Cerebellar nuclear complex (tissue), 1 donor: ENCODE measurements at places on chromosomes 7 and 10.

DNA sequence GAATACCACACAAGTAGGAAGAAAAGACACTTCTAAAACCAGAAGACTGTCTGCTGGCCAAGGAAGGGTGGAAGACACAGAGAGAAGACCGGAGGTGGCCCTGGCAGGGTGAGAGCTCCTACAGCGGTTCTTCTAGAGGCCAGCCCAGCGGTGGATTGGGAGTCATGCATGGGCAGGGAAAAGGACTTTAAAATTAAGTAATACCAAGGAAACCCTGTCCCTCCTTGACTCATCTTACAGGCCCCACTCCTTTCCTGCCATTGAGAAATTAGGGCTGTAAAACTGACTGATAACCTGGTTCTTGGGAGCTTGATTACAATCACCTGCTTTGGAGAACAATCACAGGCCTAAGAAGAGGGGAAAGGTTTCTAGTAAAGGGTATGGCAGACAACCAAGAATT lies 16.1 kb downstream of the CALML3 start:
- DNase-seq: no peak

DNA sequence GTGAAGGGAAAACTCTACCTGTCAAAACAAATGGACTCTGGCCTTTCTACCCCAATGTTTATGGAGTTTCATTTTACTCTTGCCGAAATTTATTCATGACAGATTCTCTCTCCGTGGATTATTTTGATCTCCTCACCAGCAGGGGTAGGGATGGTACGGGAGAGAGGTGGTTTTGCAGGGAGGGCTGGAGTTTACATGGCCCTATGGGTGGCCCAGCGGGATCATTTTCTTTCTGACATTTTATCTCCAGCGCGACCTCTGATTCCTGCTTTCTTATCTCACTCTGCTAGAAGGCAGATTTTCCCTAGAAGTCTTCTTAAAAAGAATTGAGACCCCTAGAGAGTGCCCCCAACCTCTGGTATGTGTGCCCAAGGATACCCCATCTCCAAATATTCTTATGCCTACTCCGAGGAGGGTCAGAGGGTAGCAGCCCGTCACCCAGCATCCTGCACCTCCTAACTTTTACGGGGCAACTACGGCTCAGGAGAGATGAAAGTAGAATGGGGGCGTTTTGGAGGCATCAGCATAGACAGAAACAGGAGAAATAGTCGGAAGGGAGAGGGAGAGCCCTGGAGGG lies 10.1 kb upstream of the GATA3 start:
- DNase-seq: no peak

DNA sequence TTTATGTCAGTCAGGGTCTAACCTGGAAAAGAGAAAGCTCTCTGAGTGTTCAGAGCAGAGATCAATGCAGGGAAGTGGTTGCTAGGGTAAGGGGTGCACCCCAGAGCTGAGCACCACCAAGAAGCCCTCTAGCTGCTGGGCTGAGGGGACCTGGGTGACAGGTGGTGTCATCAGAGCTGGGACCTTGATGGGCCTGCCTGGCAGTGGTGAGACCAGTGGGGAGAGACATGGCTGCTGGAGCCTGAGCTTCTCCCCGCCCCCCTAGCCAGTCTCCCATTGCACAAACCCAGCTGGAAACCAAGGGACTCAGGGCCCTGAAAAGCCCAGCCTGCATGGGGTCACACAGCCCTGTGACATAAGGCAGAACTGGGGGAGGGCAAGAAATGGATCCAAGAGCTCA lies 49.1 kb upstream of the OSBPL3 start:
- no peak for DNase-seq

DNA sequence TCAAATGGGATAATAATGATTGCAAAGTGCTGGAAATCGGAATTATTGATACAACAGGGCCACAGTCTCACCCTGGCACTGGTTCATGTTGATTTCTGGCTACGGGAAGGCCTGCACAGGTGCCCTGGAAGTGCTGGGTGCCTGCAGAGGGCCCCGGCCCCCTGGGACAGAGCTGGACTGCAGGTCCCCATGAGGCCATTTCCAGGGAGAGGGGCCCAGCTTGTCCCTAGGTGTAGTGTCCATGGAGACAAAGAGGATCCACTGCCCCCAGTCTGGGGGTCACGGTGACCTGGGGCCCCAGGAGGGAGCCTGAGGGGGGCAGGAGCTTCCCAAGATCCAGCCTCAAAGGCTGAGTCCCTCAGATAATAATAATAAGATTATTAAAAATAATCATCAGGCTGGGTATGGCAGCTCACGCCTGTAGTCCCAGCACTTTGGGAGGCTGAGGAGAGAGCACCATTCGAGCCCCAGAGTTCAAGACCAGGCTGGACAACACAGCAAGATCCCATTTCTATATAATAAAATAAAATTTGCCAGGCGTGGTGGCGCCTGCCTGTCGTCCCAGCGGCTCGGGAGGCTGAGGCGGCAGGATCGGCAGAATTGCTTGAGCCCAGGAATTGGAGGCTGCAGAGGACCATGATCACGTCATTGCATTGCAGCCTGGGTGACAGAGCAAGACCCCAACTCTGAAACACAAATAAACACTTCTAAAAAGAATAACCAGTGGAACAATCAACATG lies 98.1 kb downstream of the MICALL2 start:
- DNase-seq: no peak

GRCh38 chr7:88357294-88357693 lies 50.6 kb upstream of the STEAP4 start:
- no peak for DNase-seq

GRCh38 chr7:55427800-55428199 lies 62.7 kb downstream of the LANCL2 start:
- no peak for DNase-seq

DNA sequence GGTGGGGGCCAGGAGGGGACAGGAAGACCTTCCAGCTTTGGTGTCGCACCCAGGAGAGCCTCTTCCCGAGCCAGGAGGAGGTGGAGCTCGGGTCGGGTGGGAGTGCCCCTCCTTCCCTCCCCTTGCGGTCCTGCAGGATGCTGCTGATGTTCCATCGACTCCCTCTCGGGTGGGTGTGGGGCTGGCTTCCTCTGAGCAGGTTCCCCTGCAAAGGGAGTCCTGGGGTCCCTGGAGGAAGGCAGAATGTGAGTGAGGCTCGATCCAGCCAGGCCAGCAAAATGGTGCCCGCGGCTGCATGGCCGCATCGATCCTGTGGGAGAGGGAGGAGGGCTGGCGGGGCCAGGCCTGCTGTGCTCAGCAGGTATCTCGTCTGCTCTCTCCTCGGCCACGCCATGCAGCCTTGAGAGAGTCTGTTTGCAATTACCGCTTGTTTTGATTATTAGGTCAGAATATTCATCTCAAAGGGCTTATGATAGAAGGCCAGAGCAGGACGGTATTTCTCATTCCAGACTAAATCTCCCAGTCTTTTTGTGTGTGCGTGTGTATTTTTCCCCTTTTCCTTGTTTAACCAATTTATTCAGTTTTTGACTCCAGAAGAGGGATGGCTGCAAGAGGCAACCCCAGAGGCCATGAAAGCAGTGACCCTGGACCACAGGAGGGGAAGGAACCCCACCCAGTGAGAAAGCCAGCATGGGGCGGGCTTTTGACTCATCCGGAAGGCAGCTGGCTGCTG lies 137.3 kb upstream of the ZMIZ1 start:
- no peak for DNase-seq

DNA sequence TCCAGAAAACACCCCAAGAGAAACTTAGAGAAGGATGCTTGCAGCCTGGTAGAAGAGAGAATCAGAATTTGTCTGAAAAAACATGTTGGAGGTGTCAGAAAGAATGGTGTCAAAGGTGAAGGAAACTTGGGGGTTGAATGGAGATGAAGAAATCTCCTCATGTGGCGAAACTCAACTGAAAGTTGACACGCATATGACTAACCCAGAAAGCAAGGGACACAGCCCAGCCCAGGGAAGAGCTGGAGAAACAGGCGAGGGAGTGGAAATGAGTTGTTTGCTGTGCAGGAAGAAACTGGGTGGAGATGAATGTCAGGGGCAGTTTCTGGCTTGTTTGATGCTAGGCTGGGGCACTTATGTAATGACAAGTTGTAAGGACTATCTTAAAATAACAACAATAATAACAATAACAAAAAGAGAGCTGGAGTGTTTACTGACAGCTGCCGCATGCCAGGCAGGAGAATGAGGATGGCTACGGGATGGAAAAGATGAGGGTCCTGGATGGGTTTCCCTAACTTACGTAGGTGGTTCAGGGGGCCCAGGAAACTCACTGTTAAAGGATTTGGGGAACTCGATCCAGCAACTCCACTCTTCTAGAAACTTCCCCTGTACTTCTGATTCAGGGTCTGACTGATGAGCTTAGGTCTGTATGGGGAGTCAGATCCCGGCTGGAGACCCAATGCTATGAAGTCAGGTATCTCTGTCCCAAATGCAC lies 57.4 kb downstream of the MAP3K8 start:
- no peak for DNase-seq

DNA sequence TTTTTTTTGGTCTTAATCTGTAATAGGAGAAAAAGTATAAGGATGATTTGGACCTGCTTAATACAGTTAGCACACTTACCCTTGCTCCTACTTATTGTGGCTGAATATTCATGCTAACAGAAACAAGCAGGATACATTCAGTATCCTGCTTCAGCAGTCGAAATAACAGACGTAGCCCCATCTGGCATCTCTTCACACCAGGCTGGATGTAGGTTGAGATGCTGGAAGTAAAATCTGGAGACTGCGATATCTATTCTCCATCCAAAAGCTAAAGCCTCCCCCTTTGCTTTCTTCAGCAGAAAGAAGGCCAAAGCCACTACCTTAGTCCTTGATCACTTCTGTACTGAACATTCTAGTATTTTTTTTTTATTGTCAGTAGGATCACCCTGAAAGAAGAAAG lies 537.4 kb downstream of the AUTS2 start:
- DNase-seq: no peak

GRCh38 chr10:124741922-124742412 lies 2.2 kb downstream of the FAM53B start:
- no peak for DNase-seq

DNA sequence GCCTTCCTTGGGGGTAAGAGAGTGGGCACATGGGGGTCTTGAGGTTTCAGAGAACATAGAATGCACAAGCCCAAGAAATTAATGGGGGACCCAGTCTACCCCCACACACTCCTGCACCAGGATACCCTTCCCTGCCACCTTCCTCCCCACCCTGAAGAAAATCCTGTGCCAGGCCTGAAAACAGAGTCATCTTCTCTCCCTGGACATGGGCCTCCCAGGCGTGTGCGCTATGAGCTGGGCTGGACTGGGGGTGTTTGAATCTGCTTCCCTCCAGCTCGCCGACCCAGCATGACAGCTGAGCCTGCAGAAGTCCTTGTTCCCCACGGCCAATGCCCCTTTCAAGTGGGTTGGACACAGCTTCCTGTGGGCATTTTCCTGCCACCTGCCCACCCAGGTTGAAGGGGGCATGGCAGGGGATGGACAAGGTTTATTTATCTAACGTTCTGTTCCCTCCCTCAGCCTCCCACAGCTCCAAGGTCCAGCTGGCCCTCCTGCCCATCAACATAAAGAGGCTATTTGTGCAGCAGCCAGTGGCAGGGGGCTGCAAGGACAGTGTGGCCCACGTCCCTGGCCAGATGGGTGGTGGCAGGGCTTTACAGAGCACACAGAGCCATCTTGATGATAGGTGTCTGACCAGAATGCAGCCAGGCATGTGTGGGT lies 141.0 kb downstream of the SH3PXD2A start:
- no peak for DNase-seq

DNA sequence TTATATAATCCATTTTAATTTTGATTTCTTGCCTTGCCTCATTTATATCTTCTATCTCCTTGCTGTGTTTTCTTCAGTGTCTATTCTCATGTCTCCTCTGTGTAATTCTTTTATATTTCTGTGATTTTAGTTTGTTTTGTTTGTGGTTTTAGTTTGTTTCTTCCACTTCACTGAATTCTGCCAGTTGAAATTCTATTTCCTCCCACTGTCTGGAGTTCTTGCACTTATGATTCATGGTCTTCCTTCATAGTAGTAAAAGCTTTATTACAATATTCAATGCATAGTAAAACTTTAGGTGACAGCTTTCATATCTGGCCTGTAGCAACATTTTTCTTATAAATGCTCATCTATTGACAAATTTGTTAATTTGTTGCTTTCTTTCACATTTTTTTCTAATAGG lies 113.3 kb downstream of the MAGI2 start:
- no peak for DNase-seq

DNA sequence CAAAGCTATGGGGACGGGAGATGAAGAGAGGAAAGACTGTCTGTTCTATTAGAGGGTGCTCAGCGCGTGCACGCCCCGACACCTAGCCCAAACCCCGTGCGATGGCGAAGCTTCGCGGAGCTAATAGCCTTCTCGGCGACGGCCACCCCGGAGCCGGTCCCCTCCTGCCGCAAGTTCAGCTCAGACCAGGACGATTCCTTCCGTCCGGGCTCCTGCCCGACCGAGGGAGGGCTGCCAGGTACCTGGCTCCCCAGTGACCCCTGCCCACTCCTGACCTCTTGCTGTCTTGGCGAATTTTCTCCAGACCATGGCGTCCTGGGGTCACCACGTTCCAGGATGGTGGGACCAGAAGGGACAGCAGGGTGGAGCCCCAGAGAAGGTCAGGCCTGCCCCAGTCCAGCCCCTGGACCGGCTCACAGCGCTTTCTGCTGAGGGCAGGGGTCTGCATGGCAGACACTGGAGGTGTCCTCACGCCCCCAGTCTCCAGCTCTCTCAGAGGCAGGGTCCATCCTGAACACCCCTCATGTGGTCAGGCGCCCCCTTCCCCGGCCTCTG lies 36.7 kb downstream of the UNCX start:
- DNase-seq: no peak

DNA sequence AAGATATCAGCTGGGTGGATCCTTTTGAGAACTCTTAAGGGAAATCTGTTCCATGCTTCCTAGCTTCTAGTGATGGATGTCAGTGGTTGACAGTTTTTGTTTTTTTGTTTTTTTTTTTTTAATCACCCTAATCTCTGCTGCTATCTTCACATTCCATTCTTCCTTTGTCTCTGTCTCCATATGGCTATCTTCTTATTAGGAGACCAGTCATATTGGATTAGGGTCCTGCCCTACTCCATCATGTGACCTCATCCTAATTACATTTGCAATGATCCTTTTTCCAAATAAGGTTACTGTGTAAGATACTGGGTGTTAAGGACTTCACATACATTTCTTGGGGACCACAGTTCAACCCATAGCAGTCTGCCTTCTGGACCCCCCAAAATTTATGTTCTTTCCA lies 69.7 kb downstream of the MLLT10 start:
- DNase-seq: no peak

GRCh38 chr10:52257692-52258075 lies 56.4 kb upstream of the DKK1 start:
- no peak for DNase-seq

- DNase-seq: no peak
Measured at GRCh38 chr7:5417106-5418071, 6.2 kb downstream of the TNRC18 start.

GRCh38 chr10:59891936-59892335 lies 14.4 kb downstream of the CCDC6 start:
- no peak for DNase-seq
